ENCODE measurements at places on chromosomes 2 and 18.

- DNase-seq: peak; percentile 35
Measured at GRCh38 chr2:197873293-197873701, 68.9 kb downstream of the PLCL1 start.

DNA sequence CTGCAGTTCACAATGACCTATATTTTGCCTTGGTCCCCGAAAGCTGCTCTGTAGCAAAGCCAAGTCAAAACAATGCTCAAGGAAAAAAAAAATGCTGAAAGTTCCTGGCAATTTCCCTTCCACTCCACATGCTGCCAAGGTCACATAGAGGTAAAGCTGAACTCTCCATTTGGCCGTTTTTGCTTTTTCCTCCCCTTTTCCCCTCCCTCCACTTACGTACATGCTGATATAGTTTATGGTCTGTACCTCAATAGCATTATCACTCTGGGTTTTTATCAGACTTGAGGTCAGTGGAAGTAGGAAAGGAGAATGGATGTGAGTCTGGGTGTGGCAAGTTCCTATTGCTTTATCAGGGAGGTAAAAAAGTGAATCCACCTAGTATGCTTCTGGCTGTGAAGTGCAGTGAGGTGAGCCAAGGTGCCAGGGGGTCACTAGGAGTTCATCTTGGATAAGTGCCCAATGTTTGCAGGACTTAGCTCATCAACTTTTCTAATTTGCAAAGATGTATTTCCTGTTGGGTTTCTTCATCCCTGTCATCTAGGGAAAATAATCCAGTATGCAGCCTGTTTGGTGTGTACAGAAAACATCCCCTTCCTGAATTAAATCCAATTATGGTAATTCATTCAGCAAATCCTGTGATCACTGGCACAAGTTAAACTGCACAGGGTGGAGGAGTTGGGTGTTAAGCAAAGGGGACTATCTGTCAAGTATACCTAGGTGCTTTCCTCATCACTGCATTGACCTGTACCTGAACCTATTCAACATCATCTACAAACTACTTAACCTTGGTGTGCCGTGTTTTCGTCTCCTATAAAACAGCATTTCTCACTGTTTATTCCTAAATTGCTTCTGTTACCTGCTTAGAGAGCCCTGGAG lies 124.3 kb upstream of the CYP26B1 start:
- no peak for DNase-seq

GRCh38 chr18:42069036-42069435 lies 114.0 kb downstream of the PIK3C3 start:
- no peak for DNase-seq

DNA sequence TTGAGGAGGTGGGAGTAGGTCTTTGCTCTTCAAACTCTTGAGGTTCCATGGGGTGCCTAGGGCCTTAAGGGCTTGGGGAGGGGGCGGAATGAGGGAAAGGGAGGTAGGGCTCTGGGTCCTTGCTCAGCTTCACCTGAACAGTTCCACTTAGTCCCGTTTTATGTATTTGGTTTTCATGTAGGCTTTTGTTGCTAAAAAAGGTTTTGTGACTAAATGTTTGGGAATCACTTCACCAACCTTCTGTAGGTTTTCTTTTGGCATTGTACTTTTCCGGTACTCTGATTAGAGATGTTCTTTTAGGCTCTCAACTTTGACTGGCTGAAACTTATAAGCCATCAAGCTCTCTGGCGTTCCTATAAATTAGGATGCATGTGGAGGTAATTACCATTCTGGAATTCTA lies 108.1 kb downstream of the MYCN start:
- DNase-seq: no peak

GRCh38 chr2:15769676-15770547 lies 170.4 kb upstream of the MYCN start:
- no peak for DNase-seq

GRCh38 chr18:22494771-22495170 lies 77.1 kb upstream of the CTAGE1 start:
- no peak for DNase-seq

DNA sequence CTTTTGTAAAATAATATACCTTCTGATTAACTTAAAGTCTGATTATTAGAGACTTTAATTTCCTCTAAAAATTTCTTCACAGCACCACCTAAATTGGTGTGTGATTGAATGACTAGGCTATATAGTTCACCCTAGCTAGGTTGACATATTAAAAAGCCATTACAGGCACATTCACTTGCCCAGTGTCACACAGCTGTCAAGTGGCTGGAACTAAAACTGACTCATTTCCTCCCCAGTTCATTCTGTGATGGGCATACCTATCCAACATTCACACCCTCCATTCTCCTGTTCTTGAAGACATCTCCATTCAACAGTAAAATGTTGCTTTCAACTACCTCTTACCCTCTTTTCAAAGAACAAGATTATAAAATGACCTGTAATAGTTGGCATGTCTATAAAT lies 334.5 kb downstream of the ARHGAP15 start:
- DNase-seq: no peak

GRCh38 chr18:63262369-63263335 lies 56.9 kb downstream of the BCL2 start:
- DNase-seq: no peak

DNA sequence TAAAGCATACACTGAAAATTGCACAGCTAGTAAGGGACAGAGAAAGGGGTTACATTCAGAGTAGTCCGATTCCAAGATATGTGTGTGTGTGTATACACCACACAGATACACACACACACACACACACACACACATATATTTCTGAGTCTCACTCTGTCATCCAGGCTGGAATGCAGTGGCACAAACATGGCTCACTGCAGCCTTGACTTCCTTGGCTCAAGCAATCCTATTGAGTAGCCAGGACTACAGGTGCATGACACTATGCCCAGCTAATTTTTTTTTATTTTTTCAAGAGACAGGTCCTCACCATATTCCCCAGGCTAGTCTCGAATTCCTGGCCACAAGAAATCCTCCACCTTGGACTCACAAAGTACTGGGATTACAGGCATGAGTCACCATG lies 68.1 kb upstream of the ITPRID2 start:
- no peak for DNase-seq

GRCh38 chr2:207504513-207505170 lies 25.1 kb upstream of the CREB1 start:
- no peak for DNase-seq

GRCh38 chr2:138703242-138703641 lies 76.9 kb downstream of the NXPH2 start:
- no peak for DNase-seq

- no peak for DNase-seq
Measured at GRCh38 chr2:31216734-31217133, 581 bp downstream of the CAPN14 start.

- no peak for DNase-seq
Measured at GRCh38 chr2:31241625-31242270, 7.8 kb downstream of the EHD3 start.

DNA sequence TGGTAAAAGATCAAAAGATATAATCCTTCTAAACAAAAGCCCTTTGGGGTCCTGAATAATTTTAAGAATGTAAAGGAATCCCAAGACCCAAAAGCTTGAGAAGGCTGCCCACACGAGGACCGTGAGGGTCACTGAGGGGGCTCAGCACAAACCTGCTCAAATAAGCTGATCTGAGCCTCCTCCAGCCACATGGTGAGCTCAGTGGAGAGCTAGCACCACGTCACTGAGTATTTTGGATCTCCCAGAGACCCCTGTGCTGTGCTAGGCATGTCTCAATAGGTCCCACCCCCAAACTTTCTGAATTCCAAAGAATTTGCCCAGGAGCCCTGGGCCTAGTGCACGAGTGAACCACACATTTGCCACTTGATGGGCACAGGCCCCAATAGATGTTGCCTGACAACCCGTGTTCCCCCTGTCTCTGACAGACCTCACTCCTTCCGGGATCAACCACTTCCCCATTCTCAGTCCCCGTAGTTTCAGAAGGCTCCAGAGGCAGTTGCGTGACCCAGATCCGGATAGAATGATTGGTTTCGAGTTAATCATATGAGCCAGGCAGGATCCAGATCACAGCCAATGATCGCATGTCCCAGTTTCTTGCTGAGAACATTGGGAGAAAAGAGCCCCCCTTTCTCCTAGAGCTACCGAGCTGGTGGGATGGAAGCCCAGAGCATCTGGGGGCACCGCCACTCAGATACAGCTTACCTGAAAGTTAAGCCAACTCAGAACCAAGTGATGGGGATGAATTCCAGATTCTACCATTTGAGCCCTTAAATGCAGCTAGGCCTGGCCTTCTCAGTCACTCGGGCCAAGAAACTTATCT lies 203.8 kb downstream of the TNS1 start:
- no peak for DNase-seq

GRCh38 chr2:143559147-143559546 lies 429.9 kb downstream of the ARHGAP15 start:
- DNase-seq: no peak

DNA sequence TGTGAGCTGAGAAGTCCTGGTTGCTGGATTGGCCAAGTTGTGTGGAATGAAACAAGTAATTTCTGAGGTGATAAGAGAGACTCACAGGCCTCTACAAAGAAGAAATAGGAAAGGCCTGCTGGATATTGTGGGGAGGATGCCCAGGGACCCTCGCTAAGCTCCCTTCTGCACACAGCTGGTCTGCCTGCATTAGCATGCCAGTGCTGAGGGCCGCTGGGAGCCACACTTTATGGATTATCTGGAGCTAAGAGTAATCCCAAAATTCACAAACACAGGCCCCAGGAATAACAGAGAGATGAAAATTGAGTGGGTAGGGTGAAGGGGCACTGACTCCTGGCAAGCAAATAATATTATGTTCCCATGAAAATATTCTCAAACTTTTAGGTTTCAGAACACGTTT lies 114.9 kb upstream of the SIX3 start:
- no peak for DNase-seq

DNA sequence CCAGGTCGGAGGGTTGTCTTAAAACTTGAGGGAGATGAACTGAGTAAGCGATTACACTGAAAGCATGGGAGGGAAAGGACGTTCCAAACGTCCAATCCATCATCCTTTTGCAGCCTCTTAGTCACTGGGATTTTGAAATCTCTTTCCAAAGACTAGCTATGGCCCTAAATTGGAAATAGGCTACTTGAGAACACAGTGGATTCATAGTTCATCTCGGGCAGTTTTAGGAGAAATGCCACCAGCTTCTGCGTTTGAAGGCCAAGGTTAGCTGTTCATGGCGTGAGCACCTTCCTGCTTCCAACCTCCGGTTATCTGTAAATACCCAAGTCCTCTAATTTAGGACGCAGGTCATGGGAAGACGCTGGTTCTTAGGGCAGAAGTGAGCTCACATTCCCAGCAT lies 821 bp upstream of the EML6 start:
- peak; percentile 22 for DNase-seq

DNA sequence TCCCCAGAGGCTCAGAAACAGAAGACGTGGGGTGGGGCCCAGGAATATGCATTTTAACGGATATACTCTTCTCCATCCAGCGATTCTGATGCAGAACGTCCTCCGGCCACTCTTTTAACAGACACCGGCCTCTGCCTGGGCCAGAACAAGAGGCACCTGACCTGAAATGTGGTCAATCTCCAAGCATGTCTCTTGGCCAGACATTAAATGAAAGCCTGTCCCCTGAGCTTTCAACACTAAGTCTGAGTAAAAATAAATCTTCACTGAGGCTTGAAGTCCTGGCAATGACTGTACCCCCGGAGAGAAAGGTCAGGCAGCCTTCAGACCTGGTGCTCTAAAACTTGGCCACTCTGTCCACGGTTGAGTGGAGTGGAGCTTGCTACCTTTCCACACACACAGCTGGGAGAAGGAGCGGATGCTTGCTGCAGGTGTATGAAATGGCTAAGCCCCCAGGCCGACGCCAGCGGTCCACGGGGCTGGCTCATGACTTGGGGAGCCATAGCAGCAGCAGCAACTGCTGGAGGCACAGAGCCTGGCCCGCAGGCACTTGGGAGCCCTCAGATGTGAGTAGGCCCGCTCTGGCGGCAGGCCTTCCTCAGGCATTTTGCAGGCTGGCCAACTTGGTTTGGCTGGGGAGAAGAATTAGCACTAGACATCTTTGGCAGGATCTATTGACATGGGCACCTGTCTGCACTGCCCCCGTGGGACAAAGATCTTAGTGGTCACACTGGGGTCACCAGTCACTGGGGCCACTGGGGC lies 79.7 kb downstream of the TMEM17 start:
- DNase-seq: no peak

DNA sequence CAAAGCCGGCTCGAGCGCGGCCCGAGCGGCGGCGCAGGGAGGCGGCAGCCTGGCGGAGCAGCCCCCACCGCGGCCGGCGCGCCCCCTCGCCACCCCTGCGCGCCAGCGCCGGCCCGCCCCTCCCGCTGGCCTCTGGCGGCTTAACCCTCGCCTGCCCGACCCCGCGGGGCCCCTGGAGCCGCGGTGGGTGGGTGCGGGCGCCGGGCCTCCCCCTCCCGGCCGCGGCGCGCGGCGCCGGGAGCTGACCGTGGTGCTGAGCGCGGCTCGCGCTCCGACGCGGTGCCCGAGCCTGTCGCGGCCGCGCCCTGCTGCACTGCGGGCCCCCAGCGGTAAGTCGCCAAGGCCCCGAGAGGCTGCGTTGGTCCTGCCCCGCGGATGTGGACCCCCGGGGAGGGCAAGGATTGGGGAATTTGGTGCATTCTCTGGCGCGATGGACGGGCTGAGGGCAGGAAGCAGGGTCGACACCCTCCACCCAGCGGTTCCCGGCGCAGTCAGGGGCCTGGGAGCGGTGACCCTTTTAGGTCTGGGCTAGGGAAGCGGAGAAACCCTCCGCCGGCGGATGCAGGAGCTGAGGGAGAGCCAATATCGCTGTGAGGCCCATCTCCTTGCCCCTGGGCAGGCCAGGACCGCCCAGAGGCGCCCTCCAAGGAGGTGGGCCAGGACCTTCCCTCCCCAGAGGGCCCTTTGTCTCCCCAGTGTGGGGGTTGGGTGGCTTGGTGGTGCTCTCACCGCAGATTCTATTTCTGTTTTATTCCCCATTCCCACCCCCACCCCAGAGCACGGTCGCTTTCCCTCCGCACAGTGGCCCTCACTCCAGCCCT lies 923 bp downstream of the AMER3 start:
- DNase-seq: no peak

DNA sequence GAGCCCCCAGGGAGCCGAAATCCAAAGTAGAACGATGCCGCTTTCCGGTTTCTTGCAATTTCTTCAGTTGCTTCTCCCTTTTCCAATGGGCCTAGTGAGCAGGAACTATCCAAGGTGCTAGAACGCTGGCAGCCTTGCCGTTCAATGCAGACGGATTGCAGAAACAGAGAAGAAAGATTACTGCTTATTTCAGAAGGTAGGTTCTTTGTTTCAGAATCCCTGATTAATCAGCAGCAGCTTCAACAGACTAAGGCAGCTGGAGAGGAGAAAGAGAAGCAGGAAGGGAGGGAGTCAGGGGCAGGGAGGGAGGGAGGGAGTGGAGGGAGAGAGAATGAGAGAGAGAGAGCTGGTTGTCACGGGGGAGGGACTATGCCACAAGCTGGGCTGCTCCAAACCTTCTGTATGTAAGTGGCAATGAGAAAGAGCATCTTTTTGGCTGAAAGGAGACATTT lies 576 bp downstream of the NYAP2 start:
- peak; percentile 7 for DNase-seq

GRCh38 chr2:201218780-201219179 lies 35.8 kb downstream of the CASP10 start:
- no peak for DNase-seq

DNA sequence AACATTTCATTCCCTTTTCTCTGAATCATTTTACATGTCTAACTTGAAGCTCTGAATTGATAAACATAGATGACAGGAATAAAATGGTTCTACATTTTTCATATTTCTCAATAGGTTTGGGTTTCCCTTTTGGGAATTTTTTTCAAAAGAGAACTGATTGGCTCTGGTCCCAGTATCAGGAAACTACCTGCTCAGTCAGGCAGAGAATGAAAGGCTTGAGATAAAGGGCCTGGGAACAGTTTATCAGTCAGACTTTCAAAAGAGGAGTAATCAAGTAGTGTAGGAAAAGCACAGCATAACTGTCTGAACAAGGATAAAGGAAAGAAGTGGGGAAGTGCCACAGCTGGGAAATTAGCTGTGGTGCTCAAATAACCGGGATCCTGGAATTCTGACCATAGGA lies 28.3 kb upstream of the CCL20 start:
- no peak for DNase-seq

Data from SW480 (cell line).